ENCODE measurements at places on chromosomes 13 and 19.

DNA sequence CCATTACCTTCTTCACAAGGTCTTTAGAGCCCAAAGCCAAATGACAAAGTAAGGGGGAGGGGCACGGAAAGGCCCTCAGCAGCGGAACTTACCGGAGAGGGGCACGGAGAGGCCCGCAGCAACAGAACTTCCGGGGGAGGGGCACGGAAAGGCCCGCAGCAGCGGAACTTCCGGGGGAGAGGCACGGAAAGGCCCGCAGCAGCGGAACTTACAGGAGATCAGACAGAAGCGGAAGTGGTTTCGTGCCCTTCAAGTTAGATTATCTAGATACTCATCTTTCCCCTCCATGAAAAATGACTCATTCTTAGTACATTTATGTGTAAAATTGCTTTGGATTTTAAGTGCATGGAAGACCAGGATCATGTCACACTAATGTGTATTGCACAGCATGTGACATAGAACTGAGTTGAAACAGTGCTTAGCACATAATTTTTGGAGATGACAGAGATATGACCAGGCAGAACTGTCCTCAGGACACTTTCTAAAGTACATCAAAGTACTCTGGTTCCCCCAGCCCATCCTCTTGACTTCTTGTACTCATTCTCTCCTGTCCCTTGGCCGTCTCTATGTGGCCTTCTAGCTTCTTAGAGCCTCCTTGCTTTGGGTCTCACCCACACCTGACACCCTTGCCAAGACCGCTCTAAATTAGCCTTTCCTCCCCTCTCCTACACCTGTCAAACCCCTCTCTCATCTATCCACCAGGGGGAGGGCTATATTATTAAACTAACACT, 25.7 kb upstream of the TPTE2 start:
- no peak for DNase-seq

- no peak for DNase-seq
Observed at GRCh38 chr13:49821216-49822009, 28.9 kb upstream of the KPNA3 start.

DNA sequence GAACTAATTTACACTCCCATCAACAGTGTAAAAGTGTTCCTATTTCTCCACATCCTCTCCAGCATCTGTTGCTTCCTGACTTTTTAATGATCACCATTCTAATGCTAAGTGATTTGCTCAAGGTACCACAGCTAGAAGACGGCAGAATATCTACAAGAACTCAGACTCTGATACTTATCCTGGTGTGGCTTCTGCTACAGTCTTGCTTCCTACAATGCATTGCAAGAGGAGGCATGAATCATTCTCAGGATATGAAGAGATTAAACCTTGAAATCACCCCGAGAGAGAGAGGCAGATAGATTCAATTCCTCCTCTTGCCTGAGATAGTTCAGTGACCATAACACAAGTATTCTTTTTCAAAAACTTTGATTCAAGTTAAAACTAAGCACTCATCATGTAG, 306.4 kb downstream of the TBC1D4 start:
- no peak for DNase-seq

DNA sequence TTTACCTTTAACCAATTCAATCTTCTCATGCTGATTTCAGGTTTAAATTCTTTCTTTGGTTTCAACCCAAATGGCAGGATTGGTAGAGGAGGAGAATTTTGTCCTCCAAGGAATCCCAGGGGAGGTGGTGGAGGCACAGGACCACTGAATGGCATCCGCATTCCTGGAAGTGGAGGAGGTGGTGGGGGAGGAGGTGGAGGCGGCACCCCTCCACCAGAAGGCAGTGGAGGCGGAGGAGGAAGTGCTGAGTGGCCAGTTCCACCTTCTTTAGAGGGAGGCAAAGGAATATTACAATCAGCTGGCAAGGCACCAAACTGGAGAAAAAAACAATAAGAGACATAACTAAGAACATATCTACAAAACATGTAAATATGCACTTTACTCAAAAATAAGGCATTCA, 192.9 kb downstream of the DIAPH3 start:
- DNase-seq, result no peak

GRCh38 chr13:101690871-101691270, 238.4 kb downstream of the ITGBL1 start:
- DNase-seq, result no peak

- no peak for DNase-seq
Observed at GRCh38 chr13:48654511-48654910, 782 bp downstream of the CYSLTR2 start.

GRCh38 chr19:28498404-28498976, 714.5 kb downstream of the UQCRFS1 start:
- DNase-seq, result no peak

DNA sequence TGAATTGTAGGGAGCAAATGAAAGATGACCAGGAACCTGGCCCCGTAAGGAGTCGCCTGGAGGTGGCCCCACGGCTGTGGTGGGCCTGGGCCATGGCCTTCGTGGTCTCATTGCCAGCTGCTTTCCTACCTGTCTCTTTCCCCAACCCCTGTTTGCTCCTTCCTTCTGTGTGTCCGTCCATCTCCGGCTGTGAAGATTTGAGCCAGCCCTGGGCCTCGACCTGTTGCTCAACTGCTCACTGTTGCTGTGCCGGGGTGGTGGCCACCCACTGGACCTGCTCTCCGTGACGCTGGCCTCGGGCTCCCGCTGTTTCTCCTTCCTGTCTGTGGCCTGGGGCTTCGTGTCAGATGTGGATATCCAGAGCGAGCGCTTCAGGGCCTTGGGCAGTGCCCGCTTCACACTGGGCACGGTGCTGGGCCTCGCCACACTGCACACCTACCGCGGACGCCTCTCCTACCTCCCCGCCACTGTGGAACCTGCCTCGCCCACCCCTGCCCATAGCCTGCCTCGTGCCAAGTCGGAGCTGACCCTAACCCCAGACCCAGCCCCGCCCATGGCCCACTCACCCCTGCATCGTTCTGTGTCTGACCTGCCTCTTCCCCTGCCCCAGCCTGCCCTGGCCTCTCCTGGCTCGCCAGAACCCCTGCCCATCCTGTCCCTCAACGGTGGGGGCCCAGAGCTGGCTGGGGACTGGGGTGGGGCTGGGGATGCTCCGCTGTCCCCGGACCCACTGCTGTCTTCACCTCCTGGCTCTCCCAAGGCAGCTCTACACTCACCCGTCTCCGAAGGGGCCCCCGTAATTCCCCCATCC, 8.5 kb downstream of the DBP start:
- DNase-seq, result no peak

All from NCI-H187 treated with DMSO at 0.1 percent for 48 hours (cell line).